GM23338 (cell line): ENCODE measurements at places on chromosomes 6 and 20.
A peak's percentile ranks its signal among the peaks of the same experiment; 100 is the strongest.

DNA sequence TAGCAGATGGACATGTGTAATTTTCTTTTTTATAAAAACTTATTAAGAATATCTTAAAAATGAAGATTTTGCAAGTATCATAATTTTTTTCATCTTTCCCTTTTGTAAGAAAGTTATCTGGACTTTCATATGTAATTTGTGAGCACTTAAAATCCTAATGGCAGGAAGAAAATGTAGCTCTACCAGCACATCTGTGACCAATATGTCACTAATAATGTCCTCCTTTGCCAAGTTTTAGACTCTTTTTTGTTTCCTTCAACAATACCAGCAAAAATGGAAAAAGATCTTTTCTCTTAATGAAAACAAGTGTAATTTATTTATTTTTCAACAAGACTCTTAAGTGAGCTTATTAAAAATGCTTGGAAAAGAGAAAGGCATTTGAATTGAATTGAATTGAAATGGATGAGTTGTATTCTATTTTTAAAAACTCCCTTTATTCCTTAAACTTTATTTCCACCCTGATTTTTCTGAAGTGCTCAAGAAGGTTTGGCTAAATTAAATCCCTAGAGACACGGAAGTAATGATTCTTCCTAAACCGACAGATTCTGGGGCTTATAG lies 110.7 kb downstream of the KIF6 start:
- no peak for DNase-seq

GRCh38 chr6:98695091-98695801 lies 139.1 kb upstream of the POU3F2 start:
- no peak for DNase-seq

- no peak for DNase-seq
These were observed 75.5 kb downstream of the CD164 start for GRCh38 chr6:109306733-109307132.

DNA sequence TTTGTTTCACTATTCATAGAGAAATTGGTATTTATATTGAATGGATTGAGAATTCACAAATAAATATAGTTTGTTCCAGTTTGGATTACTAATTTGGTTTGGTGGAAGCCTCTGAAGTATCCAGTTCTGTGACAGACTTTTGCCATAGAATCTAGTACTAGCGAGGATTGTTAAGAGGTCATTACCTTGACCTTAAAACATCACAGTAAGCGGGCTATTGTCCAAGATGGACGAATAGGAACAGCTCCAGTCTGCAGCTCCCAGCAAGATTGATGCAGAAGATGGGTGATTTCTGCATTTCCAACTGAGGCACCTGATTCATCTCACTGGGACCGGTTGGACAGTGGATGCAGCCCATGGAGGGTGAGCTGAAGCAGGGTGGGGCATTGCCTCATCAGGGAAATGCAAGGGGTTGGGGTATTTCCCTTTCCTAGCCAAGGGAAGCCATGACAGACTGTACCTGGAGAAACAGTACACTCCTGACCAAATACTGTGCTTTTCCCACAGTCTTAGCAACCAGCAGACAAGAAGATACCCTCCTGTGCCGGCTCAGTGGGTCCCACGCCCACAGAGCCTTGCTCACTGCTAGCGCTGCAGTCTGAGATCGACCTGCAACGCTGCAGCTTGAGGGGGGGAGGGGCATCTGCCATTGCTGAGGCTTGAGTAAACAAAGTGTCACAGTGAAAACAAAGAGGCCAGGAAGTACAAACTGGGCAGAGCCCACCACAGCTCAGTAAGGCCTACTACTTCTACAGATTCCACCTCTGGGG lies 66.4 kb upstream of the NEDD9 start:
- peak; percentile 46 for DNase-seq

DNA sequence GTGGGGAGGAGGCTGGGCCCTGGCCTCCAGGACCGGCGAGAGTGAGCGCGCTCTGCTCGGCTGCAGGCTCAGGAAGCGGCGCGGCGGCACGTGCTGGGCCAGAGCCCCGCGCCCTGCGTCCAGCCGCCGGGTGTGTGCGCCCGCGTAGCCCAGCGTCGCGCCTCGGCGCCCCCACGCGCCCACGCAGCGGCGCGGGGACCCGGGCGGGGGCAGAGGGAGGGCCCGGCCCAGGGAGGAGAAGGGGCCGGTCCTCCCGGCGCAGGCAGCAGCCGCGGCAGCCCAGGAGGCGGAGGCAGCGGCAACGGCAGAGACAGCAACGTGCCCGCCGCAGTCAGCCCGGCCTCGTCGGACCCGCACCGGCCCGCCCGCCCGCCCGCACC lies at the start of gene EYA2:
EYA2 (plus strand) TSS at position 265 of the 380 bp plus-strand sequence. CDS start 95,168 bp downstream, outside the sequence.
- DNase-seq = peak; percentile 59

DNA sequence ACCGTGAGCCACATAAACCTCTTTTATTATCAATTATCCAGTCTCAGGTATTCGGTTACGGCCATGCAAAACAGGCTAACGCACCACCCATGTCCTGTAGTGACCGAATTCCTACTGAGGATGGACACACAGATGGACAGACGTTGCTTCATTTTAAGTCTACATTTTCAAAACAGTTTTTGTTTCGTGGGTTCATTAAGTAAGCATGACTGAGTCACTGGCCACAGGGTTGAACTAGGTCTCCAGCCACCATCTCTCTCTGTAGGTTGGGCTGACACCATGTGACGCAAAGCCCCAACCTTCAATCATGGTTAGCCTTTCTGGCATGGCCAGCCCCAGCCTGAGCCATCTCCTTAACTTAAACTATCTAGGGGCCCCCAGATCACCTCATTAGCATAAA lies 110.0 kb upstream of the SLC22A23 start:
- DNase-seq = no peak

DNA sequence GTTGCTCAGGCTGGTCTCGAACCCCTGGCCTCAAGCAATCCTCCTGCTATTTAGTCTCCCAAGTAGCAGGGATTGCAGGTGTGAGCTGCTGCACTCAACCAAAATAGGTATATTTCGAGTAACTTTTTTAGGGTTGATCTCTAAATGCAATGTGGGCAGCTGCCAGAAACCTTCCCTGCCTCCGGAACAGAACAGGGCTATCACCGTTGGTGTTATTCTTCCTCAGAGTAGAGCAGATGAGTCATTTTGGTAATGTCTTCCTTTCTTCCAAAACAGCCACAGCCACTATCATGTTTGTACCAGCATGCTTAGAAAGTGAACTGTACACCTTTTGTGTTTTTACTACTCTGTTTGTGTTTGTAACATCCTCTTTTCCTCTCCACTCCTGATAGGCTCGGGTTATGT lies 44.1 kb downstream of the SNX9 start:
- no peak for DNase-seq
